Stimulated activated CD4-positive, alpha-beta T cell treated with anti-CD3 and anti-CD28 coated beads, Interleukin-1b, Interleukin-23, amount 100 ng/mL, for 1 hour (primary cell): ENCODE measurements at places on chromosomes 5 and 9.

DNA sequence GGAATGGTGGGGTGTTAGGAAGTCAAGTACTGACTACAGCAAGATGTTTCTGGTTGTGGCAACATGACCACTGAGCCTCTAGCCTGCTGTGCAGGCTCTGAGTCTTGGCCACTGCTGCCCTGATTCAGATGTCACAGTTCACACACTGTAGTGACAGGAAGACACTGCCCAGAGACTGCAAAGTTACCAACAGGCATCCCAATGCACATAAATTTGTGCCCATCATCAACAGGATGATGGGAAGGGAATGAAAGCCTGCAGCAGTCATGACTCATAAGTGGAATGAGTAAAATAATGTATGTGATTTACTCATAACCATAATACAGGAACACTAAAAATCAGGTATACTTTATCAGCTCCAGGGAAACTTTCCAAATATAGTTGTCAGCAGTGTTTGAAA lies 251.6 kb upstream of the HAPLN1 start:
- DNase-seq, result no peak

DNA sequence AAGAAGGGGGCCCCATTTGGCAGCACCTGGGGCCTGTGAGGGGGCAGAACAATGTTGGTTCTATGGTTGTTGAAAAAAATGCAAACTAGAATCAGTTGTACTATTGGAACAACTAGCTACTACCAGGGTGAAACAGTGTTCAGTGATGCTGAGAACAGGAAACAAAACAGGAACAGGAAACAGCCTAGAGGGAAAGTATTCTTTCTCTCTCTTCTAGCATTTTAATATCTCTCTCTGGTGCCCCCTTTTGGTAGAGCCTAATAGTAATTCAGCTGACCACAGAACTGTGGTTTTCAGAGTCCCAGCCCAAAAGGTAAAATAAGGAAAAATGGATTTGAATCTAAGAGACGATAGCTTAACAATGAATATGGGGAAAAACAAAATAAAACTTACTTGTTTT lies 138.0 kb upstream of the KCNN2 start:
- no peak for DNase-seq

GRCh38 chr9:116285320-116285719 lies 131.7 kb downstream of the PAPPA start:
- no peak for DNase-seq

- DNase-seq, result no peak
Observed at GRCh38 chr5:30764704-30765103, 428.8 kb upstream of the CDH6 start.

DNA sequence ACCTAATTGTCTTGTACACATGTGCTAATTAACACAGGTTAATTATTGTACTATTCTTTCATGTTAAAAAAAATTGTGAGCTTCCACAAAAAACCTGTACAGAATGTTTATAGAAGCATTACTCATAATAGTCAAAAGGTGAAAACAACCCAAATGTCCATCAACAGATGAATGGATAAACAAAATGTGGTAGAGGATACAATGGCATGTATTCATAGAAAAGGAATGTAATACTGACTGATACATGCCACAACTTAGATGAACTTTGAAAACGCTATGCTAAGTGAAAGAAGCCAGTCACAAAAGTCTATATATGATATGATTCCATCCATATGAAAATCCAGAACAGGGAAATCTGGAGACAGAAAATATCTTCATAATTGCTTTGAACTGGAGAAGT lies 25.6 kb downstream of the RRAGA start:
- no peak for DNase-seq

- DNase-seq, result no peak
Observed at GRCh38 chr5:150263801-150264621, 25.6 kb downstream of the CAMK2A start.

DNA sequence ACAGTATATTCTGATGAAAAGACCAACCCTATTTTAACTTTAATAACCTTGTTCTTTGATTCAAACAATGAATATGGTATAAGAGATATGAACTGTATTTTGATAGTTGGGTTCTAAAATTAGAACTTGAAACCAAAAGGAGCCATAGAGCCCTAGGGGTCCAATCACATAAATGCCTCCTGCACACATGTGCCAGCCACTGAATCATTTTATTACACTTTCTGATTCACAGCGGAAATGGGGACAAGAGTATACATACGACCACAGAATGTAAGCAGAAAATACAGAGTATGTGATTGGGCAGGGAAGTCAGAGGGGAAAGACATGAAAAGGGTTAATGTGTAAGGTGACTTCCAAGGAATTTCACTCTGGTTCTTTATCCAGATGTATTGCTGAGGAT lies 1000.2 kb downstream of the NR2F1-AS1 start:
- no peak for DNase-seq

GRCh38 chr5:142904416-142904815 lies 134.2 kb downstream of the ARHGAP26 start:
- no peak for DNase-seq

GRCh38 chr5:119287547-119288111 lies 68.2 kb upstream of the TNFAIP8 start:
- no peak for DNase-seq

GRCh38 chr9:32128546-32128945 lies 255.9 kb upstream of the ACO1 start:
- no peak for DNase-seq

GRCh38 chr5:159827861-159828260 lies 88.4 kb upstream of the ADRA1B start:
- DNase-seq, result no peak

GRCh38 chr5:152987131-152987530 lies 503.3 kb upstream of the GRIA1 start:
- DNase-seq, result no peak

- DNase-seq, result no peak
Observed at GRCh38 chr5:158245513-158245912, 386.6 kb upstream of the CLINT1 start.

GRCh38 chr9:108150736-108151586 lies 661.4 kb upstream of the KLF4 start:
- DNase-seq, result no peak

DNA sequence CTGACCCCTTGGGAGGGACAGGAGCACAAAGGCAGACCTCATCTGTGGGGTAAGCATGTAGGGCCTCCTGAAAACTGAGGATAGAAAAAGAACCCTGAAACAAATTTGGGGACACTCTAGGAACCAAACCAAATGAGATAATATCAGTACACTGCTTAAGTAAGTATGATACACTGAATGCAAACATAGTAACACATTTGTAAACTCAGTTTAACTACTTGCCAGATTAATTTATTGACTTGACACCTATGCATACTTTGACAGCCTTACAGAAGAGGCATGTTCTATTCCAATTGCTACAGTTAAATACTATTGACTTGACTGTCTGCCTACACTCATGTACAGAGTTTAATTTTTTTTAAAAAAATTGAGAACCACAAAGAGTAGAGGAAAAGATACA lies 1070.8 kb upstream of the SEMA6A start:
- no peak for DNase-seq

GRCh38 chr5:96968074-96968473 lies 32.2 kb downstream of the LNPEP start:
- DNase-seq, result no peak

DNA sequence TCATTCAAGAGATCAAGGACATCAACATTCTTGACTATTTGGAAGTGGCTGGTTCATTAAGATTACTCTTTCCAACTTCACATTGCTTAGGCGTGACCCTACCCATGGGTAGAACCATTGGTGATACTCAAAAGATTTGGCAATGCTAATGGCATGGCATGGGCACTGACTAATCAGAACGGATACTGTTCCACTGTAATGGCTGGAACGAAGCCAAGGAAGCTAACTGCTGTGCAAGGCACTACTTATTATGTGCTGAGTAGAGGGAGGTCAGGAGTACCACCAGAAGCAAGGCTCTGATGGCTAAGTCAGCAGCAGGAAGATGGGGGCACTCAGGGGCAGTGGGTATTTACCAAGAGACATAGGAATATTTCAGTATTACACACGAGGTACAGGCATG lies 31.9 kb downstream of the GNA14 start:
- no peak for DNase-seq

DNA sequence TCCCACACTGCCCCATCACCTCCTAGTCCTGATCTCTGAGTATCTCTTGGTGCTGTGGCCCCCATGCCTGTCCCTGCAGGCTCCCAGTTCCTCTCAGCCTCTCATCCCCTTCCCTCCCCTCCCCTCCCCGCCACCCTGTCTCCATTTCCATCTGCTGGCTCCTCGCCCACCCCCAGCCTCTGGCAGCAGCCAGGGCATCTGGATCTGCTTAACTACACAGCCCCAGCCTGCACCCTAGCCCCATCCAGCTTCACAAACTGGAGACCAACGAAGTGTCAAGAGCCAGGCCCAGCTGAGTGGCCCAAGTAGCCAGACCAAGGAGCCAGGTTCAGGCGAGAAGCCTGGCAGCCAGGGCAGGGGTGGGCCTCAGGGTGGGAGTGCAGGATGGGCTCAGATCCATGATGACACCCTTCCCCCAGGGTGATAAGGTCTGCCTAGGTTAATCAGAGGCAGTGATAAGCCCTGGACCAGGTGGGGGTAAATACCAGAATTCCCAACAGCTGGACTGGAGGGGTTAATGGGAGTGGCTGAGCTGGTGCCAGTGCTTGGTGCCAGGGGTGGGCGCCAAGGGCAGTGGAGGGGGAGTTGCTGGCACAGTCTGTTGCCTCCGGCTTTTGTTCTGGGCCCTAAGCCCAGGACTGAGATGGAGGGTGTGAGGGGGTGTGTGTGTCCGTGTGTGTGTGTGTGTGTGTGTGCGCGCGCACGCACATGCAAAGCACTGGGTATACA lies 2.5 kb downstream of the IL11RA start:
- DNase-seq, result no peak

- no peak for DNase-seq
Observed at GRCh38 chr5:54717870-54718269, 200.3 kb downstream of the SNX18 start.

DNA sequence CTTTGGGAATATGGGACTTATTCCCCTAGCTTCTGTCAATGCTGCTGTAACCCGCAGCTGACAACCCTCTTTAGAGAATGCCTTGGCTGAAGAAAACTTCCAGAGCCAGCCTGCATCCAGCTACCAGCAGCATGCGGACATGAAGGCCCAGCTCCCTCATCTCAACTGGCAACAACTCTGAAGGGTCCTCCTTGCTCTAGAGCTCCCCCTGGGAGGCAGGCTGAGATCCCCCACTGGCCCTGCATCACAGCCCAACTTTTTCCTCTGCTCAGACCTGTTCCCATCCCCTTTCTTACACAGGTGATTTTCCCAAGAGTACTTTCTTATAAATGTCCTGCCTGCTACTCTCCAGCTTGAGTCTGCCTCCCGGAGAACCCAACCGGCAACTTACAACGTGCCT lies 18.7 kb upstream of the WNT8A start:
- no peak for DNase-seq

DNA sequence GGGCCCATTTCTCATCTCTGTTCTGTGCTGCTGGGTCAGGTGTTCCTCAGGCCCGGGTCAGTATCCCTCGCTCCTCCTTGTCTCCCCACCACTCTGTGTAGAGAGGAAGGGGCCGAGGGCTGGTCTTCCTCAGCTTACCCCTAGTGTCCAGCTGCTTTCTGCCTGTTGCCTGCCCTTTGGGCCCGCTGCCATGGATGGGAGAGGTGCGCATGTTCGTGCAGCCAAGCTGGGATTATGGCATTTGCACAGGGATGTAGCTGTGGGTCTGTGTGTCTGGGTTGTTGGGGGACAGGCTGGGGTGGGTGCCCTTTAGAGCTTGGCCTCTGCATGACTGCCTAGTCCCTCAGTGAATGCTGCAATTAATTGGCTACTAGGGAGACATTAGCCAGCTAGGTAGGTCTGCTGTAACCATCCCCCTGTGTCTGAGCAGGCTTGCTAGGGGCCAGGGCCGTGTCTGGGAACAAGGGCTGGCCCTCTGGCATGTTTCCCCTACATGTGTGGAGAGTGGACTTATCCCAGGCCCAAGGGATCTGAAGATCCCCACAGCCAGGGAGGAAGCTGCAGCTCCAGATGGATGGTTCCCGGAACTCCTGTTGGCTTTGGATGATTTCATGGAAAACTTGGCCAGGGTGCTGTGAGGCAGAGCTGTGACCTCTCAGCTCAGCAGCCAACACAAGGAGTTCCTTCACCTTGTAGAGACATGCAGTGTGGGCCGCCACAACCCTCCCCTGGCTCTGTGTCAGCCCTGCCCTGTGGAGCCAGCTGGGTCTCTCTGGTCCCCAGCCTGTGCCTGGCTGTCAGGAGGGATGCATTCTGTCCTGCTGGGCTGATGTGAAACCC lies 161.9 kb downstream of the MACROH2A1 start:
- DNase-seq, result no peak

DNA sequence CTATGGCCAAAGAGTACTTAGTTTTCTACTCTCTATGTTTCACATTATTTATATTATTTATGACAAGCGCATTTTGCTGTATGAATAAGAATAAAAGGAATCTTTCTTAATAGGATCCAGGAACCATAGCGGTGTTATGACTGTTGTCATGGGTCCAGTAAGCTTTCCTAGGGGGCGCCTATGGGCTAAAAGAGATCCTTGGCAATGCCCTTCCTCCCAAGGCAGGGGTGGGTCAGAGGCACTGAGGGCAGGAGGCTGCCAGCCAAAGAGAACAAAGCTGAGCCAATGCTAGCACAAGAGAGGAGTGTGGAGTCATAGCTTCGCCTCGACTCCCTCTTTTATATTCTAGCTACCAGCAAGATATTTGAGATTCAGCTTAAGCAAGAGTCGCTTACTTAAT lies 98.4 kb upstream of the GNAQ start:
- DNase-seq, result no peak

- no peak for DNase-seq
Observed at GRCh38 chr9:2459756-2460155, 161.8 kb upstream of the VLDLR start.

- no peak for DNase-seq
Observed at GRCh38 chr9:4371108-4371507, 71.2 kb upstream of the GLIS3 start.

DNA sequence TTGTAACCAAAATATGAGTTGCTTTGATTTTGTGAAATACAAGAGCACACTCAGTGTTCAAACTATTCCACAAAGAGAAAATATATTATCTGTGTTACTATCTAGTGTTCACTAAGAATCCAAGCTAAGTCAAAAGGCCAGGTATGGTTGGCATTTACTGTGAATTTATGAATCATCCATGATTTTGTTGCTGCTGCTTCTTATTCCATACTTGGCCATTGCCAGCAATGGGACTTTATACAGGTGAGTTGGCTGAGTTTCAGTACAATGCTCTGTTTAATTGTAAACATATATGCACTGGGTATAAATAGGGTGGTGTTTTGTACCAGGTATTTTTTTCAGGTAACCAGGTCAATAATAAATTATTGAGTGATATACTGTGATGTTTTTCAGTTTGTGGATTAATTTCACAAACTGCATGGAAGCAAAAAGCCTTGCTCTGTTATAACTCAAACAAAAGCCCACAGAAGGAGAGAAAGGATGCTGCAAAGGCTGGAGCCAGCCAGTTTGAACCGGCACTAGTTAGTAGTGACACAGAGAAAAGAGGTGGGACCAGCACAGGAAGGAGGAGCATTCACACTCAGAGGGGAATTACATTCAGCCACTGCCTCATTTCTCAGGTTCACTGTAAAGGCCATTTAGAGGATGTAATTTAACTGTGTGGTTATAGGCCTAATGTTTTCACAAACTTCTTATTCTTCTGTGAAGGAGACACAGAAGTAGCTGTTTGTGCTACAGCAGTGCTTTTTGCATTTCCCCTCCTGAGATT lies 381.8 kb downstream of the ADGRV1 start:
- no peak for DNase-seq

- DNase-seq, result no peak
Observed at GRCh38 chr9:96033896-96034295, 158.4 kb downstream of the ERCC6L2 start.

- no peak for DNase-seq
Observed at GRCh38 chr9:133633681-133634080, 2.5 kb upstream of the DBH start.
